ENCODE measurements at places on chromosomes 4 and X.
A peak's percentile ranks its signal among the peaks of the same experiment; 100 is the strongest.

DNA sequence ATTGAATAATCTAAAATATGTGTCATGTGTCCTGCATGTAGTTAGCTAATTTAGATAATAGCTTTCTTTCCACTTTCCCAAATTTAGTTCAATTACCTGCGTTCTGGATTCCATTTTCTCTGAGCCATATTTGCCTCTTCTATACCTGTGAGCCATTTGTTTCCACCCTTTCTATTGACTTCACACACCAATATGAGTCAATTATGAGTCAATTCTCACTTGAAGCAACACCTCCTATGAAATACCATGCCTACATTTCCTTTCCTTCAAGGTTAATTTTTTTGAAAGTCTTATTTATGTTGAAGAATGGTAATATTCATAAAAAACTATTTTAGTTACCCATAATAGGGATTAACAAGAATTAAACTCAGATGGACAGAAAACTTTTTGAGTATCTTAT, 25.8 kb downstream of the NPY2R start:
- DNase-seq = no peak

- DNase-seq = no peak
Measured at GRCh38 chr4:122668241-122668640, 47.4 kb upstream of the IL21 start.

DNA sequence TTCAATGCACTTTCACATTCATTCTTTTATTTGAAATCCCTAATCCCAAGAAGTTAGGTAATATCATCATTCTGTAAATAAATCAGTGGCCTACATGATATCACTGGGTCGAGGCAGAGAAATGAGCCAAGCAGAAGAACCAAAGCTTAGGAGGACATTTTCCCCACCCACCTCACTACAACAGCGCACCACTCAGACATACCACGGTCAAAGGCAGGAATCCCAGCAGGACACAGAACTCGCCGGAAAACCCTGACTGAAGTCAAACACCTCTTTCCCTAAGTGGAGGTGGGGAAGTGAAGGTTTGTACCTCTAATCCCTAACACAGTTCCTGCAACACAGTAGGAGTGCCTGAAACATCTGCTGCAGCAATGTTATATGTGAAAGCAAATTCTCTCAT, 21.5 kb downstream of the RELL1 start:
- no peak for DNase-seq

DNA sequence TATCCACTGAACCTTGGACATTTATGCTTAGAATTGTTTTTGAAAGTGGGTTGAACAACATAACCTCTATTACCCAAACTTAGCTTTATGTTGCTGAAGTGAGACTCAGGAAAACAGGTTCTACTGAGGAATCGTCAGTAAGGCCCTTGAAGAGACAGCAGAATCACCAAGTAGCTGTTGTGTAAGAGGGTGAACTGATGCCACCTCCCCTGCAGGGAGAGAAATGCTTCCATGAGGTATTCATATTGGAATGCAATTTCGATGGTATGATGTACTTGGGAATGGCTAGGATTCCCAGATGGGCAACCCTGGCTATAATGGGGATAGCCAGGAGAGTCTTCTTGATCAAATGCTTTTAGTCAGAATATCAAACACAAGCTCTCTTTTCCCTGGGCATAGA, 4.1 kb upstream of the SCRG1 start:
- no peak for DNase-seq

GRCh38 chrX:2680486-2681348, 10.4 kb upstream of the CD99 start:
- no peak for DNase-seq

GRCh38 chrX:24245202-24245601, 68.7 kb downstream of the SUPT20HL2 start:
- DNase-seq = no peak

GRCh38 chr4:168570466-168570865, 73.6 kb downstream of the PALLD start:
- no peak for DNase-seq

GRCh38 chr4:89837385-89837992, 528 bp upstream of the SNCA start:
- peak; percentile 66 for DNase-seq

- DNase-seq = peak; percentile 48
Measured at GRCh38 chrX:101617211-101618191, at the start of gene ARMCX6. Gene ARMCX6 (minus strand): TSS chrX:101618000. CDS start chrX:101616620, 1,380 bp downstream.

- DNase-seq = peak; percentile 72
Measured at GRCh38 chr4:185839194-185839712, 27.3 kb upstream of the SORBS2 start.

- DNase-seq = no peak
Measured at GRCh38 chr4:76533314-76533713, 98.3 kb downstream of the SHROOM3 start.

DNA sequence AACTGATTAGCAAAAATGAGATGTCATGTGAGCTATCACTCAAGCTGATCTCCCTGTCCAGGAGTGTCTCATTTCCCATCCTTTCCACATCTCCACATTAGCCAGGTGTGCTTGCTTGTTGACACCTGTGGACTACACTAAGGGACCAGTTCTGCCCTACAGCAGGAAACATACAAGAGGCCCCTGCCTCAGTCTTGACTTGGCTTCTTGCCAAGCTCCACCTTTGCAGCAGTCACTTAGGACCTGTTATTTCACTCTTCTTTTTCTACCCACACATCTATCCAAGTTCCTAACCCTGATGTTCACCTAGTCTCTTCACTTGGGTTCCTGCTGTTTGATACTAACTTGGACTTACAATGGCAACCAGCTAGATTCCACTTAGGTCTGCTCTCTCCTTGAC, 13.2 kb downstream of the FRMD7 start:
- no peak for DNase-seq

DNA sequence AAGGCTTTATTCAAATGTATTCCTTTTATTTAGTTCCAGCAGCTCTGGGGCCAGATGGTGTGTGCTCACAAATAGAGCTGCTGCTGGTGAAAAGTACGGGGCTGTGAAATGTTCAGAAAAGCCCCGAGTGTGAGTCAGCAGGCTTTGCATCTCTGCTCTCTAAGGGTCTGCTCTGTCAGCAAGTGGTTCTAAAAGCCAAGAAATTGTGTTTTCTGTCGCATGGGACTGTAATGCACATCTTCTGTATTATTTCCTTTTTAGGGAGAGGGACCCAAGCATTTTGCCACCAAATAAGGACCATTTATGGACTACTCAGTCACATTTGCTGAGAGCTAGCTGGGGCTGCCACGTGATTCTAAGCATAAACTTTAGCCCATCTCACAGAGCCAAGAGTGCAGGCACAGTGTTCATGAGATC, 82.9 kb upstream of the NHS start:
- no peak for DNase-seq

DNA sequence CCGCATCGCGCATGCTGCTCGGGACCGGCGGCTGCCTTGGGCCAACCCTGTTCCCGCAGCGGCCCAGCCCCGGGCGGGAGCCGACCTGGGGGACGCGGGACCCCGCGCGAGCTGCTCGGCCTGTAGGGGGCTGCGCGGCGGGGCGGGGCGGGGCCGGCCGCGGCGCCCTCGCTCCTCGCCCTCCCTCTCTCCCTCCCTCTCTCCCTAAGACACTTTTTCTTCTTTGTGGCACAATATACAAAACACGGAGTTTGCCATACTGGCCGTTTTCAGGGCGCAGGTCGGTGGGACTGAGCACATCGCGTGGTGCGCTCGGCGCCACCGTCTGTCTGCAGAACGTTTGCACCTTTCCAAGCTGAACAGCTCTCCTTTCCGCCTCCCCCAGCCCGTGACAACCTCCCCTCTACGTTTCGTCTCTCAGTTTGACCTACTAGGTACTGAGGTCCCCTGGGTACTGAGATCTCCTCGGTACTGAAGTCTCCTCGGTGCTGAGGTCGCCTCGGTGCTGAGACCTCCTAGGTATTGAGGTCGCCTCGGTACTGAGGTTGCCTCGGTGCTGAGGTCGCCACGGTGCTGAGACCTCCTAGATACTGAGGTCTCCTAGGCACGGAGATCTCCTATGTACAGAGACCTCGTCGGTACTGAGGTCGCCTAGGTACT, 261.1 kb upstream of the PLCXD1 start:
- peak; percentile 36 for DNase-seq

DNA sequence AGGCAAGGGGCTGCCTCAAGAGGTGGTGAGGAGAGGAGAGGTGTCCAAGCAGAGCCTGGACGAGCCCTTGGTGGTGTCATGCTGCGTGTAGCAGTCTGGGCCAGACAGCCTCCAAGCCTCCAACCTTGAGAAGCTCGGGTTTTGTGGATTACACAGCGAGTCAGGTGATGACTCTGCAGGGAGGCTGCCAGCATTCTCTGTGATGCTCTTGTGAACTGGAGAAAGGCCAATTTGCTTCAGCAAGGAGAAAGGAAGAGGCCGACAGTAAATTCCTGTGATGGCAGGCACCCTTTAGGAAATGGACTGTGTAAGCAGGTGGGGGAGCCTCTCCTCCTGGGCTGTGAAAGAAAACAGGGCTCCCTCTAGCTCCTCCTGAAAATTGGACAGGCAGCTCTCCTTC, 36.0 kb upstream of the CD99L2 start:
- peak; percentile 31 for DNase-seq

GRCh38 chrX:97102938-97103337, 219.2 kb downstream of the RPA4 start:
- no peak for DNase-seq

DNA sequence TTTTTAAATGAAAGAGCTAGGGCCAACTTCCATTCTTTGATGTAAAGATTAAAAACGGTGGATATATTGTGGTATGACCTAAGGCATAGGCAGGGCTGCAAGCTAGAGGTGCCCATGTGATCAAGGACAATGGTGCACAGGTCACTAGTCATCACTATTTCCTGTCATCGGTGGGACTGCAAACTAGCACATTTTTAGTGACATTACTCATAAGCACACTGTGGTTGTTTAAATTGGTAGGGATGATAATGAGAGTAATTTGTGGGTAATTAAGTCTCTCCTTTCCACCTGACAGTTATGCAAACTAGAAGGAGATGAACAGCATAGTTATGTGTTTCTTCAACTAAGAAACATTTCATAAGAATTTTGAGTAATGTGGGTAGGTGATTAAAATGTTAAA, 85.4 kb downstream of the GPRIN3 start:
- DNase-seq = no peak

GRCh38 chr4:36220776-36221175, 23.5 kb downstream of the ARAP2 start:
- no peak for DNase-seq

DNA sequence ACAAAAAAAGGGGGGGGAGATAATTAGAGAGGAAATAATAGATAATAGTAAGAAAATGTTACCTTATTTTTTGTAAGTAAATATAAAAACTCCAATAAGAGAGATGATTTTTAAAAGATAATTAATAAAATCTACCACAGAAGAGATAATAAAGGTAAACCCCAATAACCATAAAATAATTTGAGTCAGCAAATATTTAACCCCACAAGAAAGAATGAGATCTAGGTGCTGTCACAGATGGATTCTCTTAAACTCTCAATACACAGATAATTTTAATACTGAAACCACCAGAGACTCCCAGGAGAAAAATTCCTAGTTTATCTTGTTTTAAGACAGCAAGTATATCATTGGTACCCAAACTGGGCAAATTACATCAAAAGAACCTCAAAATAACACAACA, 341.4 kb downstream of the ANK2 start:
- no peak for DNase-seq

- peak; percentile 20 for DNase-seq
Measured at GRCh38 chrX:16096141-16096540, 27.2 kb upstream of the GRPR start.

- DNase-seq = no peak
Measured at GRCh38 chrX:88886908-88887307, 139.9 kb downstream of the CPXCR1 start.

- no peak for DNase-seq
Measured at GRCh38 chr4:118206627-118207026, 146.2 kb downstream of the PRSS12 start.

DNA sequence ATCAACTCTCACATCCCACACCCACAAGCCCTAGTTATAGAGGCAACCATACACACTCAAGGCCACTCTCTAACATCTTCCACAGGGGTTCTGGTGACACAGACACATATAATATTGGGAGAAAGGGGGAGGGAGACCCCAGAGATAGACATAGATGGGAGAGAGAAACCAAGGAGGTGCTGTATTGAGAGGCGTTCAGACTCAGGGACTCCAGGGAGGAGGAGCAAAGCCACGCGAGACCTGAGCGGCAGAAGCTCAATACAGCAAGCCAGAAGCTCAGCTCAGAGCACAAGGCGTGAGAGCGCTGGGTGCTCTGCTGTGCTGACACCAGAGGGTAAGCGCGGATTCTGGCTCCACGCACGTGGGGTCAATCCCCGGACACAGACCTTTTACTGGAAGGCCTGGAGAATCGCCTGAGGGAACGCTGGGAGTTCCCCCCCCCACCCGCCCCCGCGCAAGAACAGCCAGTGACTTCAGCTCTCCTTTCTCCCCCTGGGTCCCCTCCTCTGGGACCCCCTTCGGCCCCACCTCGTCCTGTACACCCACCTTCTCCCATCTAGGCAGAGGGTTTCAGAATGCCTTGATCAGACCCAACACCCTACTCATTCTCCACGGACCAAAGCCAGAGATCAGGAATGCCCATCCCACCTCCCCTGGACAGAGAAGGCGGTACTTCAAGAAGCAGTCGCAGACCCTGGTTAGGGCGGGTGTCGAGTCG, 8.7 kb downstream of the MSX1 start:
- no peak for DNase-seq

- no peak for DNase-seq
Measured at GRCh38 chr4:141669501-141669900, 33.1 kb downstream of the IL15 start.

- peak; percentile 10 for DNase-seq
Measured at GRCh38 chrX:70979136-70979762, 48.4 kb upstream of the SLC7A3 start.

- DNase-seq = no peak
Measured at GRCh38 chr4:146458594-146458993, 63.1 kb downstream of the SLC10A7 start.

GRCh38 chr4:2330091-2331042, 68.5 kb upstream of the MXD4 start:
- no peak for DNase-seq

- peak; percentile 34 for DNase-seq
Measured at GRCh38 chr4:87093443-87094123, 126.8 kb downstream of the KLHL8 start.

- no peak for DNase-seq
Measured at GRCh38 chr4:159190651-159191050, 87.8 kb downstream of the RAPGEF2 start.
